ENCODE measurements at places on chromosomes 4 and X.

DNA sequence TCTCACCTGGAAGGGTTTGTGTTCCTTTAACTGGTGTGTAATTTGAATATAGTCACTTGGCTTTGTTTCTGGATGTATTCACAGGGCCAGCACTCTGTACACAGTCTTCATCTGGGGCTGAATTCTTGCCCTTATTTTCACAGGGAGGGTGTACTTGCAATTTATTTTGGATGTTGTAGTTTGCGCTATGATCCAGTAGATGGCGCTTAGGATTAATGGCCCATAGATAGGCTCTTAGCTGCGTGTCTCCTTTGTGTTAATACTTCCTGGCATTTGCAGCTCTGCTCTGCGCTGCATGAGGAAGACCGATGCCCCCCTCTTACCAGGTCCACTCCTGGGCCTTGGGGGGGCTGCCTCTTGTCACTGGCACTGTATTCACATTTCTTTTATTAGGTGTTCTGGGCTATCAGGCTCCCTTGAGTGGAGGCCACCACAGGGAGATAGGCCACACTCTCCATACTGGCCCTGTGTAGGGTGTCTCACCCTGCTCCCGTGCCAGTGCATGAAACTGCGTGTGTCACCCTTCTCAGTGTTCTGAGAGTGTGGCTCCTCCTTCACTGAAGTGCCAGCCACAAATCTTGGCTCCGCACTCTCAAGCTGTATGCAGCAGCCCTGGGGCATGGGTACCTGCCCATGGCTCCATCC is 562.2 kb downstream of the ZIC3 start:
- DNase-seq = no peak

DNA sequence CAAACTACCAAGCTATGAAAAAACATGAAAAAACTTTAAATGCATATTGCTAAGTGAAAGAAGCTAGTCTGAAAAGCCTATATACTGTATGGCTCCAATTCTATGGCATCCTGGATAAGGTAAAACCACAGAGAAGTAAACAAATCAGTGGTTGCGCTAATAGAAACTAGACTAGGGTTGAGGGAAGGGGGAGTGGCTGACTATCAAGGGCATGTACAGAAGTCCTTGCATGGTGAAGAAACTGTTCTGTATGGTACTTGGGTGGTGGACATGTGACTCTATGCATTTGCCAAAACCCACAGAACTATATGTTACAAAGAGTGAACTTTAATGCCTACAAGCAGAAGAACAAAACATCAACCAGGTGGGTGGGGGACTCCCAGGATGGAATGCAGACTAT is 96.8 kb downstream of the MTMR1 start:
- no peak for DNase-seq

DNA sequence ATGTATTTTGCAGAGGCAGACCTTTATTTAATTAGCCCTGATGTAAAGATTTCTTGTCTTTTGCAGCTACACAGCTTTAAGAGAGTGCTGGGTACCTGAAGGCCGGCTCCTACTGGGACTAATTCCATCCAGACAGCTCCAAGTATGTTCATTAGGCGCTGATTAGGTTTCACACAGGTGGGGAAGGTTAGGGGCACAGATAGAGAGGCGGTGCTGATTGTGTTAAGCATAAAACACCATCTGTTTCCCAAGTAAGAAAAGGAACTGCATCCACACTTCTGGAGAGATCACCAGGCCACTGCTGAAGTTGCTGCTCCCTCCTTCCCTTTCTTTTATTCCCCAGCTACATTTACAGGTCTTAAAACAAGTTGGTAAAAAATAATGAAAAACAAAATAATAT is 349.5 kb downstream of the ZIC3 start:
- DNase-seq = no peak

- DNase-seq = no peak
These were observed 1037.9 kb upstream of the AGA start for GRCh38 chr4:178480105-178480504.

Data from NCI-H226 (cell line).